ENCODE measurements at places on chromosomes 7 and 10. TPM values are rescaled to one million over a fixed set of nuclear protein-coding genes. Genes with fewer than 3 reads are reported as not detected.

GRCh38 chr10:52568309-52568708 is 204.3 kb downstream of the MBL2 start:
- no peak for DNase-seq

- no peak for DNase-seq
Measured at GRCh38 chr7:17546592-17546991, 248.1 kb downstream of the AHR start.

DNA sequence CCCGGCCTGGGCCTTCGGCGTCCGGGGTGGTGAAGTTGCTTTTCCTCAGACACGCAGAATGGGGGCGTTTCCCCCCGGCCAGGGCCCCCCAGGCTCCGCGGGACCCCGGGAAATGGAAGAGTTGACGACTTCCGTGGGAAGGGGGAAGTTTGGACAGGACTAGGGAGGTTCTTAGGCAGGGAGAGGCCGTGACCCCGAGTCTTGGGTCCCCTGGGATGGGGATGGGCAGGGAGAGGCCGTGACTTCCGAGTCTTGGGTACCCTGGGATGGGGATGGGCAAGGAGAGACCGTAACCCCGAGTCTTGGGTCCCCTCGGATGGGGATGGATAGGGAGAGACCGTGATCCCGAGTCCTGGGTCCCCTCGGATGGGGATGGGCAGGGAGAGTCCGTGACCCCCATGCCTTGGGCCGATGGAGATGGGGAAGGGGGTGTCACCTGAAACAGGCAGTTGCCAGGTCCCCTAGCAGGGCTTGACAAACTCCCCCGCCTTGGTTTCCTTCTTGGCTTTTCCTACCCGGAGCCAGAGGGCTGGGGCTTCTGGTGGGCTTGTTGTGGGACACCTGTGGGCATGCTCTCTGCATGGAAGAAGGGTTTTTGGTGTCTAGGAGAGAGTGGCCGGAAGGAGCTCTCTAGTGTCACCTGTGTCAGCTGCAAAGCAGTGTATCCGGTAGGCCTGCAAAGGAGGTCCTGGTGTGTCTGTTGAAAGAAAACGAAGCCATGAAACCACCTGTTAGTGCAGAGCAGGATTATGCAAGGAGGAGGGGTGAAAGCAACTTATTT is 1.1 kb downstream of the TRRAP start:
- DNase-seq = peak; percentile 39

DNA sequence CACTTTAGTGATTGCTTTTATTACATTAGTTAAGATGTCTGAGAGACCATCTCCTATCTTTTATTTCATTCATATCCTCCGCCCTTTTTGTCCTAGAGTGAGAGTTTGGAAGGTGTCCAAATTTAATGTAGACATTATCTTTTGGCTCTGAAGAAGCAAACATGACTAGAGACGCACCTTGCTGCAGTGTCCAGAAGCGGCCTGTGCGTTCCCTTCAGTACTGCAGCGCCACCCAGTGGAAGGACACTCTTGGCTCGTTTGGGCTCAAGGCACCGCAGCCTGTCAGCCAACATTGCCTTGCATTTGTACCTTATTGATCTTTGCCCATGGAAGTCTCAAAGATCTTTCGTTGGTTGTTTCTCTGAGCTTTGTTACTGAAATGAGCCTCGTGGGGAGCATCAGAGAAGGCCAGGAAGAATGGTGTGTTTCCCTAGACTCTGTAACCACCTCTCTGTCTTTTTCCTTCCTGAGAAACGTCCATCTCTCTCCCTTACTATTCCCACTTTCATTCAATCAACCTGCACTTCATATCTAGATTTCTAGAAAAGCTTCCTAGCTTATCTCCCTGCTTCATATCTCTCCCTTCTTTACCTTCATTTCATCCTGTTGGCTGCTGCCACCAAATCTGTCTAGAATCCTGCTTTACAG is 10.4 kb upstream of the CLCN1 start:
- DNase-seq = no peak

- no peak for DNase-seq
Measured at GRCh38 chr7:68429411-68430117, 1168.7 kb upstream of the AUTS2 start.

- DNase-seq = no peak
Measured at GRCh38 chr7:157441023-157441399, 104.2 kb downstream of the DNAJB6 start.

The SLC18A3 gene
- polyA plus RNA-seq = not detected

DNA sequence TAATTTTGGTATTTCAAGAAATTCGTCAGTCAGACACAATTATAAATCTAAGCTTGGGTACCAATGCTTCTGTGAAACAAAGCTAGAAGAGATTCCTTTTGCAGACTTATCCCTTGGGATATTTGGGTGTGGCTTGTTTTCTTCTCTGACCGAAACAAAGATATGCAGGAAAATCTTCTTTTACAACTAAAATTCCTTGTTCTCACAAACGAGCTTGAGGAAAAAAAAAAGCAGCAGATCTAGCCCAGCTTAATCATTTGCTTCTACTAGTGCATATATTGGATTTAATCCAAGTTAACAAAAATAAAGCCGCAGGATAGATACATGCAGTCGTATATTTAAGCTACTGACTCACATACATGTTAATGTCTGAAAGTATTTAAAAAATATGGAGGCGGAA is 104.2 kb downstream of the PRTFDC1 start:
- DNase-seq = no peak

DNA sequence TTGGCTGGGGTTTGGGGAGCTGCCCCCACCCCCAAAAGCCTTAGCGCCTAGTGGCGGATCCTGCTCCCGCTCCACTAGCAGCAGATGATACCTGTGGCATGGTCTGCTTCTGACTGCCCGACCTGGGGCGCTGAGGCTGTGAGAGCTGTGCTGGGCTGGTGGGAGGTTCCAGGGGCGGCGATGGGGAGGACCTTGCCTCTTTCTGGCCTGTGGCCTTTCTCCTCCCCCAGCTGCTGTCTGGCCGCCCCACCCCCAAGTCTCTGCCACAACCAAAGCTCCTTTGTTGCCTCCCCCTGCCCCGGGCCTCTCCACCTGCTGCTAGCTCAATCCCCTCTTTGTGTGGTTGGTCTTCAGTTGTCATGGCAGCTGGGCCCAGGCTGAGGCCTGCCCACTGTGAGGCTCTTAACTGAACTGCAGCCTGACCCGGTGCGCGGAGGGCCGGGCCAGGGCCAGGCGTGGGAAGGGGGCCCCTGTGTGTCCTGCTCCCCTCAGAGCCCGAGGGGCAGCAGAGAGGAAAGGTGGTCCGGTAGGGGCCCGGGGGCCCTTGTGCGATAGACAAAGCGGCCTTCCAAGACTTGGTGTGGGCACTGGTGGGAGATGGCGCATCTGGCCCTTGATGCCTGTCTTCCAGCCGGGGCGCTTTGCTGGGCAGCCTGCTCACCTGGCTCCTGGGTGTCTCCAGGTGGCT is 4.7 kb downstream of the ZNF775 start:
- DNase-seq = peak; percentile 79

GRCh38 chr7:52017802-52018679 is 701.4 kb upstream of the COBL start:
- no peak for DNase-seq

DNA sequence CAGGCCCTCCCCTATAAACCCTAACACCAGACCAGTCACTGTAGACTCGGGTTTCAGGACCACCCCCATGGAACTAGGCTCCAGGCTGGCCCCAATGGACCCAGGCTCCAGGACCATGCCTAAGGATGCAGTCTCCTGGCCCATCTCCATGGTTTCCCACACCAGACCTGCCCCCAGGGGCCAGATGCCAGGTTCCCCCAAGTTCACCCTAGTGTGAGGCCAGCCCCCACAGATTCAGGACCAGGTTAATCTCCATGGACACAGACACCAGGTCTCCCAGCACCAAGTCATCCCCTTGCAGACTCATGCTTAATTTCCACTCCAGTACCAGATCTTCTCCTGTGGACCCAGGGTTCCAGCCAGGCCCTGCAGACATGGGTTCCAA is 103.8 kb upstream of the LANCL2 start:
- no peak for DNase-seq

DNA sequence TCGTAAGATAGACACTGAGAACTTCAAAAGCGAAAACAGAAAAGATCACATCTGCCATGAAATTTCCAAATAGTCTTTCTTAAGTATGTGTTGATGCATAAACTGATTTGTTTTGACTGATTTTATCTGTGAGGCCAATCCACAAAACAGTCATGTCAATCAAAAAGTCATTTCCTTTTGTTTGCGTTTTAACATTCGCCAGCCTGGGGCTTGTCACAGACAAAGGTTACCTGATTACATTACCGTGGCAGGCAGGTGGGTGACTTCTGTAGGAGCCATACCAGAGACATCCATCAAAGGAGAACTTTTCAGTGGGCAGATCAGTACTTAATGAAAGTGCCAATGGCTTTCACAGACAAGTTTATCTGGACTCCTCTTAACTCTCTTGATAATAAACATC is 45.5 kb upstream of the BET1 start:
- no peak for DNase-seq

The OR2A1 gene
- polyA plus RNA-seq = 0.51 TPM

- DNase-seq = no peak
Measured at GRCh38 chr7:22587322-22587721, 87.3 kb upstream of the STEAP1B start.

The CPN1 gene
- polyA plus RNA-seq = 3.8 TPM

DNA sequence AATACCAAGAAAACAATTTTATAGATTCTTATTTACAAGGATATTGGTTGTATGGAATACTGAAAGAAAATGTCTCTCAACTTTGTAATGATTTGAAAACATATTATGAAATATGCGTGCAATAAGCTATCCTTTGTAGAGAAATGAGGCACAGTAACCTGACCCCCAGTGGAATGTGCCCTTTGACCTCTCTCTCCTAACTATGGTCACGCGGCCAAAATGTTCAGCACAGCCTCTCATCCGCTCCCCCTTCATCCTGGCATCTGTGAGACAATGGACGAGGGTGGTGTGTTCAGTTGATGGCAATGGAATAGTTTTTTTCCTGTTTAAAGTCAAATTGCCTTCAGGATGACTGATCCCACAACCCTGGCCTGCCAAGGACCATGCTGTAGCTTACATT is 13.3 kb downstream of the BEND7 start:
- no peak for DNase-seq

DNA sequence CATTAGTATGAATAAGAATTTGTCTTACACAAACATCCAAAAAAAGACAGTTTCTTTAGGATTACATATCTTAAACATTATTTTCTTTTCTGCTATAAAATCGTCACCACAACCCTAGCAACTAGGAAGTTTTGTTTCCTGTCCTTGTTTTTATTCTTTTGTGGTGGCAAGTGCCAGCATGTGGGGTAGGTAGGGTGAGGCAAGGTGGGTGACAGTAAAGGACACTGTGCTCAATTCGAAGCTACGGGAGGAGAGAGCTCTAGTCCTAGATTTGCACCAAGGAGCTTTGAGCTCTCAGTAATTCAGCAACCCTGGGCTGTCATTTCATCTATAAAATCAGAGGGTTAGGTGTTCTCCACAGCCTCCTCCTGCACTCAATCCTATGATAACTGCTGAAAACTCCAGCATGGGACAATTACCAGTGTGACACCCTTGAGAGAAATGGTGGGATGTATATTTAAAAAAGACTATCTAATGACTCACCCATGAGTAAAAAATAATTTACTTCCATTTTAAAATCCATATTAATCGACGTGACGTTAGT is 187.1 kb downstream of the FAM107B start:
- DNase-seq = no peak

DNA sequence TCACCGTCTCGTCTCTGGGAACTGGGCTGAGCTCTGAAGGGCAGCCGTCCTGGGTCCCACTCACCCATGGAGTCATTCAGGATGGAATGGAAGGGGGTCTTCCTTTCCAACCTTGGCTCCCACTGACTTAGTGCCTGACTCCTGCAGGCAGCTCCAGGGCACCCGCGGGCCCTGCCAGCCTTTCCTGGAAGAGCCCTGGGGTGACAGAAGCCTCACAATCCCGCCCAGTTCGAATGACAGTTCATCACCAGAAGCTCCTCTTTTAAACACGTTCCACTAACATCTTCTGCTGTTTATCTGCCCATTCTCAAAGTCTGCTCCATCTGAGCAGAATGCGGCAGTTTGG is 110.6 kb downstream of the TNS3 start:
- DNase-seq = no peak

The ADD3 gene
- 288 TPM for polyA plus RNA-seq

The SPDYE2 gene
- polyA plus RNA-seq = 2.6 TPM

DNA sequence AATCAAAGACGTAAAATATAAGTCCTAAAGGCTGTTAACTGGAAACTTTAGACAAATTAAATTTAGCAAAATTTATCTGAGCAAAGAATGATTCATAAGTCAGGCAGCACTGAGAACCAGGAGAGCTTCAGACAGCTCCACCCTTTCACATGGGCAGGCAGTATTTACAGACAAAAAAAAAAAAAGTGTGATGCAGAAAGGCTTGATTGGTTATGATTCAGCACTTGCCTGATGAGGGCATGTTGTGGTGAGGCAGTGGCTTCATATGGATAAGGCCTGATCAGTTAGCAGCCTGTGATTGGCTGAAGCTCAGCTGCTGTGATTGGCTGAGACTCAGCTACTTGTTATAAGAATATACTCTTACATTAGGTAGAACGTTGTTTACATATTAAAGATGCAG is 495.4 kb upstream of the POM121L12 start:
- DNase-seq = no peak

DNA sequence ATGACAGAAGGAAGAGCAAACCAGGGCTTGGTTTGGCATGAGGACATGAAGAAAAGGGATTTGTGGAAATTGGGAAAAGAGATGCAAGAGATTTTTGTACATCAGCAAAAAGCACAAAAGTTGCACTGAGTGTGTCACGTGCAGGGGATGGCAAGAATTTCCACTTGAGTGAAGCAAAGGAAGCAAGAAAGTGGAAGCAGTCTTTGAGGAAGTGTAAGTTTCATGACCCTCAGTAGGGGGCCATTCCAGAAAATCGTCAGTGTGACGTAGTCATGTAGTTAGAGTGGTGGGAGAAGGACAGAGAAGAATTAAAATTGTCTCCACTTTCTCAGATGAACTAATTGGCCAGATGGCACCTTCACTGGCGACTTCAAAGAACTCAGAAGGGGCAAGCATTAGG is 123.3 kb upstream of the FZD1 start:
- DNase-seq = no peak

- peak; percentile 95 for DNase-seq
Measured at GRCh38 chr7:146115851-146116520, 615 bp upstream of the CNTNAP2 start.

GRCh38 chr7:127953423-127954356 is 77.5 kb downstream of the LRRC4 start:
- no peak for DNase-seq

The VPS41 gene
- polyA plus RNA-seq = 77.9 TPM

The LMOD2 gene
- 0.25 TPM for polyA plus RNA-seq

DNA sequence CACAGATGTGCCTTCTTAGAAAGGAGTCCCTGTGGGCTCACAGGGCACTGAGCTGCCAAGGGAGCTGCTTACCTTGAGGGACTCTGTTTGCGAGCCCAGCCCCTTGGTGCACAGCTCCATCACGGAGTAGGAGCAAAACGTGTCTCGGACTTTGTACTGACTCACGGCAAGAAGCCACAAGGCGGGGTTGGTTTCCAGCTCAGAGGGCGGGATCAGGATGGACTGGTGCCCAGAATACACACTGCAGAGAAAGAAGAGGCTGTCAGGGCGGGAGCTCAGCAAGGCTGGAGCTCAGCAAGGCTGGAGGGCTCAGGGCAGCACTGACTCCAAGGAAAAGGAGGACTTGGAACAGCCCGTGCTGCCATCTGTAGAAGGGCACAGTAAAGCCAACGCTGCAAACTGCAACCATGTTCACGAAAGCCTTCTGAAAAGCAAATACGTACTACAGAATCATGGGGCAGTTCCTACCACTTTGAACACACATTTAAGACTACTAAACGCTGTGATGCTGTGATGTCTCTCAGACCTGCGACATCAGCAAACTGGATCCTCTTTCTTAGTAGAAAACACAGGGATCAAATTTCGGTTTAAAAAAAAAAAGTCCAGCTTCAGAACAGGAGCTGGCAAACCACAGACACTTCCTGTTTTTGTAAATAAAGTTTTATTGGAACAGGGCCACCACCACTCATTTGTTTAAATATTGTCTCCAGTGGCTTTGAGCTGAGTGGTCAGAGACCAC is 194.3 kb downstream of the ZMYND11 start:
- no peak for DNase-seq

The MAGI2 gene
- polyA plus RNA-seq = 41.0 TPM

Measured in renal pelvis (tissue), 12 donors.